ENCODE measurements at places on chromosomes 1 and 21.
A peak's percentile ranks its signal among the peaks of the same experiment; 100 is the strongest.

GRCh38 chr1:17200756-17201155 lies 4.2 kb upstream of the PADI1 start:
- no peak for DNase-seq

- DNase-seq: no peak
These were observed 122.3 kb downstream of the C1orf21 start for GRCh38 chr1:184509105-184509504.

DNA sequence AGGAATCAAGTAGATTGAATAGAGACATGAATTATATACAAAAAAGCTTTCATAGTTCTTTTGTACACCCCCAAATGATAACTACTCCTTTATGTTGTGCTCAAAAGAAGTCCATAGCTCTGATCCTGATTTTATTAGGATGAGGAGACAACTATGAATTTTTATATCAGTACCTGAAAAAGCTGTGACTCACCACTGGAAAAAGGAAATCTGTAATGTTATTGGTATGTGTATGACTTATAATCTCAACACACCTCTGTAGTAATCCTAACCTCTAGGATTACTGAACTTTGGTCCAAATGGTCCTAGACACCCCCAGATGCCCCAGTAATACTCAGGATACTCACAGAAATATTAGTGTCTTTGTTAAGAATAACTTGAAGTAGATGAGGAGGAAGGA lies 10.2 kb downstream of the PRKAB2 start:
- DNase-seq: no peak

- no peak for DNase-seq
These were observed 58.0 kb downstream of the SDCCAG8 start for GRCh38 chr1:243313635-243314536.

GRCh38 chr1:74681851-74682250 lies 8.3 kb upstream of the ERICH3 start:
- no peak for DNase-seq

- DNase-seq: no peak
These were observed 23.4 kb upstream of the IGSF3 start for GRCh38 chr1:116690849-116691406.

DNA sequence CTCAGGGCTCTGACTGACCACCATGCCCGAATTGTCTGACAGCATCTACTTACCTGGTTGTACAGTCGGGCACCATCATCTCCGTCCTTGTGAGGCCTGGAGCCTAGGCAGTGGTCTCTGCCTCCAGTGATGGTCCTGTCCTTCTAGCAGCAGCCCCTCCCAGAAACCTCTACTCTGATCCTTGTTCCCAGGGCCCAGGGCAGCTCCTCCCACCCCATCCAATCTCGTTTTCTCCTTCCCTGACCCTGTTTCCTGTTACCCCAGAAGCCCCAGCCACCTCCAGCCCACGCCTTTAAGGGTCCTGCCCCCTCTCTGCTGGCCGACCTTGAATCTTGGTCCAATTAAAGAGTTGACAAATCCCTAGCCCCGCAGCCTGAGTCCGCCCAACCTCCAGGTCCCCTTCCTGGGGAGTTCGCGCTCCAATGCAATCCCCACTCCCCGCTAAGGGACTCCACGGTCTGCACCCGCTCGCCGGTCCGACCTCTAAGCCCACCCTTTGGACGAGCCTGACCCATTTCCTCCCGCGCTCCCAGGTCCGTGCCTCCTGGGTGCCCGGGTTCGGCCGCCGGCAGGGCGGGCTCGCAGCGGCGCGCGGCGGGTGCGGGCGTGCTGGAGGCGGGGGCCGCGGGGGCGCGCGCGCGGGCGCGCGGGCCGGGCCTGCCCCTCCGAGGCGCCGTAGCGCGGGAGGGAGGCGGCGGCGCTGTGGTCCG lies at the start of gene B4GALT2:
B4GALT2 (plus strand) TSS at position 660 of the 710 bp plus-strand sequence. CDS start 1,951 bp downstream, outside the sequence.
- no peak for DNase-seq

DNA sequence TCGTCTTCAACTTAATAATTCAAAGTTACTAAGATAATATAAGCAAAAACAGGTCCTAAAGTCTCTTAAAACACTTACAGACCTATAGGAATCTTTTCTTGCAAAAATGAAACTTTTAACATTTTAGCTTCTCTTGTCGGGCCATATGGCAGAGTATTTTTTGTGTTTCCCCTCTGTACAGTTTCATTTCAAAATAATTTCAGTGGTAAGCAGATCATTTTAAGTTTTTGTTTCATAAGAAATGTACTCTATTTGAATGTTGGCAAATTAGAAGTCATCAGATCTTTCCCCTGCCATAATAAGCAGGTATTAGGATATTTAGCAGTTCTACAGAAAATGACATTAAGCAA lies 37.9 kb downstream of the RGL1 start:
- no peak for DNase-seq

DNA sequence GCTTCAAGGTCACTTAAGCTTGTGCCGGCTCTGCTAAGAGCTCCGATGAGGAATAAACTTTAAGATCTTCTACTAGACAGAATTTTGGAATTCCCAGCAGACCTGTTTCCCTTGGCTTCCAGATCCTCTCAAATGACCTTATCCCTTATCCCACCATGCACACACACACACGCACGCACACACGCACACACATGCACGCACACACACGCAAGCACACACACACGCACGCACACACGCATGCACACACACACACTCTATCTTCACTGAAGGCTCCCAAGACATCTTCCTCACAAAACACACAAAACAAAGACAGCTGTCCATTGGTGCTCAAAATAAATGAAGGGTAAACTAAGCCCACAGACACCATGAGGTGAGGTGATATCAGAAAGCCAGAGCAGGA lies 659.9 kb downstream of the KIF26B start:
- peak; percentile 40 for DNase-seq

DNA sequence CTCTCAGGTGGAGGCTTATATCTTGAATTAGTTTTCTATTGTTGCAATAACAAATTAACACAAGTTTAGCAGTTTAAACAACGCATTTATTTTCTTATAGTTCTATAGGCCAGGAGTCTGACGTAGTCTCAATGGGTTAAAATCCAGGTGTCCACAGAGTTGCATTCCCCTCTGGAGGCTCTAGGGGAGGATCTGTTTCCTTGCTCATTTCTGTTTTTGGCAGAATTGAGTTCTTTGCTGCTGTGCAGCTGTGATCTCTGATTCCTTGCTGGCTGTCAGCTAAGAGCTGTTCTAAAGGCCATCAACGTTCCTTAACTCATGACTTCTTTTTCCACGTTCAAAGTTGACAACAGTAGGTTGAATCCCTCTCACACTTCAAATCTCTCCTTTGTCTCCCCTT lies 31.8 kb downstream of the S100A10 start:
- DNase-seq: no peak

DNA sequence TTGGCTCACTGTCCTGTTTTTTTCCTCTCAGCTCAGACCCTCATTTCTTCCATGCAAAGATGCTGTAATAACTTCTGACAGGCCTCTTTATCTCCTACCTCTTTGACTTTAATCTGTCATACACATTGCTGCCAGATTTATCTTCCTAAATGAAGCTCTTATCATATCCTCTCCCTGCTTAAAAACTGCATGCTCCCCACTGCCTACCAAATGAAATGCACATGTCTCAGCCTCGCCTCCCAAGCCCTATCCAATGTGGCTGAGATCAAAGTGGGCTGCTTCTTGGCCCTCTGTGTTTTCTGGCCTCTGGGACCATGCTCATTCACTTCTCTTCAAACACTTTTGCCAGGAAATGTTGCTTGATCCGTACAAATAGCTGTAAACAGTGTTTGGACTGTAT lies 38.3 kb downstream of the IRF2BP2 start:
- peak; percentile 46 for DNase-seq

GRCh38 chr1:167107456-167107855 lies 13.6 kb downstream of the STYXL2 start:
- no peak for DNase-seq

- DNase-seq: no peak
These were observed 59.2 kb downstream of the WDR64 start for GRCh38 chr1:241711326-241711725.

DNA sequence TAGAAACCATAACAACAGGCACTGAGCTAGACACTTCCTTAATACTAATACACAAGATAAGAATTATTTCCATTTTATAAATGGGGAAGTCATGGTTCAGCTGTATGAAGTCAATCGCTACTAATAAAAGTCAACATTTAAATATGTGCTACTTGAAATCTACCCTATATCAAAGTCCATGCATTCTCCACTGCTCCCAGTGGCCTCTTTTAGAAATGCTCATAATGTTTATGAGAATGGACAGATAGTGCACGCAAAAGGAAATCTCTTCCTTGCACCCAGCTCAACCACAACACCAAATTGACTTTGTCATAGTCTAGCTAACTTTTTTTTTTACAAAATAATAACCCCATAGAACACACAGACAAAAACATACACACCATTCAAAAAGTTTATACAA lies 281.7 kb upstream of the CXADR start:
- no peak for DNase-seq

DNA sequence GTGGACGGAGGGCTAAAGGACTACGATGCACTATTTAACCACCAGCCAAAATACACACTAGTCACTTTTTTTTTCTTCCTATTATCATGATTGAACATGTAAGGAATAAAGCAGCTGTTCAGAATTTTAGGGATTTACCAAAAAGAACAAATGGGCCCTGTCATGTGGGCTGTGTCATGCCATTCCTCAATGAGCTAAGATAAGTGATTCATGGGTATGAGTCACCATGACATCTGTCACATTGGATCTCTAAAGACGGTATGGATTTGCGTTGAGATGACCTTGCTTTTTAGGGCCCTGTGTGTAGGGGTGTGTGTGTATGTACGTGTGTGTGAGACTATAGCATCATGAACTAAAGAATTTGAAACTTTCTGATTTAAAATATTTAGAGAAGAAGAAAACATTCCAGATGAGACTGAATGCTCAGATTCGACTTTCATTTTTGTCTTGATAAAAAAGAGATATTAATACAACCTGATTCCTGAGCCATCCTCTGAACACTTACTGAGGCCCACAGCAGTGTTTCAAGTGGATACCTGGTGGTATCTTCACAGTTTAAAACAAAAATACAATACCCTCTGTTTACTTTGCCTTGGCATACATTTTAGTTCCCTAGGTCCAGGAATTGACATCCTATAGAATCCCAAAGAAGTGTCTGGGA lies 246.1 kb upstream of the DUSP10 start:
- no peak for DNase-seq

DNA sequence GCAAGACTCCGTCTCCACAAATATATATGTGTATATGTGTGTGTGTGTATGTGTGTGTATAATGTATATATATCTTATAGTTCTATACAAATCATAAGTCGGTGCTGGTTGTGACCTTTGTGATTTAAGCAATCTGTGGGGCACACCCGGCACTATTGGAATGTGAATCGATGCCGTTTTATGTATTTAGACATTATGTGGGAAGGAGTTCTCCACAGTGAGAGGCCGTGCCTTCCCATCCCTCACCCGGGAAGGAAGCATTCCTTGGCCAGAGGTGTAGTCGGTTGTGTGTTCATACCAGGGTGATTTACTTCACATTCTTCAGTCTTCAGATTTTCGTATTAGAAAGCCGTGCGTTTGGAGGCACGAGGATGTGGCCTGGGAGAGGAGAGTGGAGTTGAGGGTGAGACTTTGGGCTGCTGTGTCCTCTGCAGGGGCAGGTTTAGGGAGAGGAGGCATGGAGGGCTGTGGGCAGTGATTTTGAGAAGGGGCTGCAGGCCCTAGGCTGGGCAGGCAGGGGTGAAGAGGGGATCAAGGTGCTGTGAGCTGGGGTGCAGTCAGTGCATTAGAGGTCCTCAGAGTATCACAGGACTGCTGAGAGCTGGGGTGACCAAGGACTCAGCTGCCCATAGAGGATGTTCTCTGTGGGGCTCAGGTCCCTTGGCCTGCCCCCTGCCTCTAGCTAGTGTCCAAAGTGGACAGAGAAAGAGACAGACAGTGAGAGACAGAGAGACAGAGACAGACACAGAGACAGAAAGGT lies 57.7 kb downstream of the TRIM11 start:
- no peak for DNase-seq

- no peak for DNase-seq
These were observed 23.2 kb upstream of the DENND1B start for GRCh38 chr1:197798492-197798891.

DNA sequence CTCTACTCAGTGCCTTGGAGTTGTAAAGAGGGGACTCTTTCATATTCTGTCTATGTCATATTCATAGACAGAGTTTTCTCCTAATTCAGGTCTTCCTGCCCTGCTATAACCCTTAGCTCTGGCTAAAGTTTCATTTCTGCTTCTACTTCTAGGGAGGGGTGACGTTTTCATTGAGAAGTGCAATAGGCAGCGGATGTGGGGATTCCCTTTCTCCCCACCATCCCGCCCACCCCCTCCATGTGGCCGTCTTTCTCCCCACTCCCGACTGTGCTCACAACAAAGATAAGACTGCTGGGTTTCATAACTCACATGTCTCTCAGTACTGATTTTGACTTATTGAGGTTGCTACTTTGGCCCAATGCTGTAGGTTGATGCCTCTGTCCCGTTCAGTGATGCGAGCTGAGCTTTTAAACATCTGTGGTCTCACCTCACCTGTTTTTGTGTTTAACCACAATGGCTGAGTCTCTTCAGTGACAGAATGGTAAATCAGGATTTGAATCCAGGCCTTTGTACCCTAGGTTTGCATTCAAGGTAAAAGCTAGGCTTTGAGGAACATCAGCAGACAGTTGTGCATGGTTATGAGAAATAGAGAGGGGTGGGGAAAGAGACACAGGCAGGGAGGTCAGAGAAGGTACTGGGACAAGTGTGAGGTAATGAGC lies 7.8 kb upstream of the KIF14 start:
- DNase-seq: no peak

DNA sequence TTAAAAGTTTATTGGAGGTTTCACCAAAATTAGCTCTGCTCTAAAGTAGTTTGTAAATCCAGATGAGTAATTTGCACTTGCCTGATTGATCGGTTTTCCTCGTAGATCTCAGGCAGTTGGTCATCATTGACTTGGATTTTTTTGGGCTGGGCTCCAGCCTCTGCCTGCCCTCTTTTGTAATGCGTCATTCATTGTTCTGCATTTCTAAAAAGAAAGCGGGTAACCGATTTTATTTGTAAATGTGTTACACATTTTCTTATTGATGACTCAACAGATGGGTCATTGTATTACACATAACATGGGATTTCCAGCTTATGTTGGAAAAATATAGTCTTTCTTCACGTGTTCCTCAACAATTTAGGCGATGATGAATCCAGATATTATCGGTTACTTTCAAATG lies 5.5 kb downstream of the ETS2 start:
- DNase-seq: no peak

DNA sequence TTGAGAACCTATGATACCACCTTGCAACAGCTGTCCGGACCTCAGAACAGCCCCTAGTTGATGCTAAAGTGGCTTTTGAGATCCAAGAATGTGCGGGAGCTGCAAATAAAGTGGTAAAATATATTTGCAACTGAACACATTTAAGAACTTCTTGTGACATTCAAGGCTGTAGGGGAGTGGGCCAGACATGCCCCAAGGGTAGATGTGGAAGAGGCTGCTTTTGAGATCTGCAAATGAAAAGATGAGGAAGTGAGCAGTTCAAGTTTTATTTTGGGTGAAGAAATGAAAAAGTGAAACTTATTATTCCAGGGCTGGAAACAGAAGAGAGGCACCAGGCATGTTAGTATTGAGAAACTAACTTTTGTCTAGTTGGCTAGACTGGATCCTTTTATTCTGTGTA lies 359.5 kb upstream of the PLXNA2 start:
- DNase-seq: peak; percentile 40
